ENCODE measurements at places on chromosomes 11 and 22.

DNA sequence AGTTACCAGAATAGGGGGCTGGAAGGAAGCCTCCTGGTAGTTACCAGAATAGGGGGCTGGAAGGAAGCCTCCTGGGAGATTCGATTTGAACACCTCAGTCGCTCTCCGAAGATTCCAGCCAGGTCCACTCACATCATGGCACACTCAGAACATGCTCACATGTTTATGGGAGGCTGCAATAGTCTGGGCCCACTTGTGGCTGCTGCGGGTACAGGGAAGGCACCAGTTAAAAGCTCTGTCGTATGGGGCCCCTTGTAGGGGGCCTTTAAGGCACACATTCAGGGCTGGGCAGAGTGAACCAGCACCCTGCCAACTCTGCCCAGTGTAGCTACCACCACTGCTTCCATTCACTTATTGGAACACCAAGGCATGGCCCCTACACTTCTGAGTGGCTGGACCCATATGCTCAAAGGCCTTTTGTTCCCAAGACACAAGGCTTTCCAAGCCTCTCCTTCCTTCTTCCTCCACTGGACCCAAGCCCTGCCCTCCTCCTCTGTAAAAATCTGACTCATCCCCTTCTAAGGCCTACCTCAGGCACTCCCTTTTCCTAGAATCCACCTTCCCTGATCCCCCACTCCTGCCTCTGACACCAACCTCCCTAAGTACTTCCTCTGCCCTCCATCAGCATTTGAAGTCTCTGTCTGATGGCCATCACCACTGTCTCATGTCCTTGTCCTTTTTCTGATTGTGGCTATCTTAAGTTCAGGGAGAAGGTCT, 28.0 kb downstream of the USP35 start:
- no peak for DNase-seq

DNA sequence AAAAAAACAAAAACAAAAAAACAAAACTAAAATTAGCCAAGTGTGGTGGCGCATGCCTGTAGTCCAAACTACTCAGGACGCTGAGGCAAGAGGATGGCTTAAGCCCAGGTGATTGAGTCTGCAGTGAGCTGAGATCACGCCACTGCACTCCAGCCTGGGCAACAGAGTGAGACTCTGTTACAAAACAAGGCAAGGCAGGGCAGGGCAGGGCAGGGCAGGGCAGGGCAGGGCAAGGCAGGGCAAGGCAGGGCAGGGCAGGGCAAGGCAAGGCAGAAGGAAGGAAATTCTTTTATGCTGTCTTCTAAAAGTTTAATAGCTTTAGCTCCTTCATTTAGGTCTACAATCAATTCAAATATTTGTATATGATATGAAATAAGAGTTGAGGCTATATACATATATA, 50.1 kb upstream of the RASSF10 start:
- no peak for DNase-seq

DNA sequence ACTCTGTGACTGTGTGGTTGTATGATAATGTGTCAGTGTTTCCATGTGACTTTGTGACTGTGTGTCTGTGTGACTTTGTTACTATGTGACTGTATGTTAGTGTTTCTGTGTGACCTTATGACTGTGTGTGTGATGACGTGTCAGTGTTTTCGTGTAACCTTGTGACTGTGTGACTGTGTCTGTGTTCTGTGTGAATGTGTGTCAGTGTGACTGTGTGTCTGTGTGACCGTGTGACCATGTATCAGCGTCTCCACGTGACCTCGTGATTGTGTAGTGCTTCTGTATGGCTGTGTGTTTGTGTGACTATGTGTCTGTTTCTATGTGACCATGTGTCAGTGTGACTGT, 9.5 kb upstream of the PKNOX2 start:
- DNase-seq = no peak

DNA sequence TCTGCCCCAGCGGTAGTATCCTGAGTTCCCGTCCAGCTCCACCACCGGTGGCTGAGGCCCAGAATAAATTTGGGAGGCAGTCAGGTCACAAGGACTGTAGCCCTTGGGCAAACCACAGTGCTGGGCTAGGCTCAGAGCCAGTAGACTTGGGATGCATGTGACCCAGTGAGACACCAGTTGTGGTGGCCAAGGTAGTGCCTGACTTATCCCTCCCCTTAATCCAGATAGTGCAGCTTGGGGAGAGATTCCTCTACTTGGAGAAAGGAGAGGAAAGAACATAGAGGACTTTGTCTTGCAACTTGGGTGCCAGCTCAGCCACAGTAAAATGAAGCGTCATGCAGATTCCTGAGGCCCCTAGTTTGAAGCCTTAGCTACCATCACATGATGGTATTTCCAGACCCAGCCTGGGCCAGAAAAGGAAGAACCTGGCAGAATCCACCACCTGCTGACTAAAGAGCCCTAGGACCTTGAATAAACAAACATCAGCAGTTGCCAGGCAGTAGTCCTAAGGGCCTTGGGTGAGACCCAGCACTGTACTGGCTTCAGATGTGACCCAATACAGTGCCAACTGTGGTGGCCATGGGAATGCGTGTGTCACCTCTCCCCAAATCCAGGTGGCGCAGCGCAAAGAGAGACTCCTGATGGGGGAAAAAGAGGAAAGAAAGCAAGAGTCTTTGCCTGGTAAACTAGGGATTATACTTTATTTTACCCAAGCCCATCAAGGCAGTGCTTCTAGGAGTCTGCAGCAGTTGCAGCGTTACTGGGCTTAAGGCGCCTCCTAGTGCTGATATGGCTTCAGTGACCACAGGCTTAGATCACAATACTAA, 17.0 kb upstream of the DDX10 start:
- peak; percentile 76 for DNase-seq

- no peak for DNase-seq
These were observed 126.7 kb upstream of the BLID start for GRCh38 chr11:122242731-122243130.

DNA sequence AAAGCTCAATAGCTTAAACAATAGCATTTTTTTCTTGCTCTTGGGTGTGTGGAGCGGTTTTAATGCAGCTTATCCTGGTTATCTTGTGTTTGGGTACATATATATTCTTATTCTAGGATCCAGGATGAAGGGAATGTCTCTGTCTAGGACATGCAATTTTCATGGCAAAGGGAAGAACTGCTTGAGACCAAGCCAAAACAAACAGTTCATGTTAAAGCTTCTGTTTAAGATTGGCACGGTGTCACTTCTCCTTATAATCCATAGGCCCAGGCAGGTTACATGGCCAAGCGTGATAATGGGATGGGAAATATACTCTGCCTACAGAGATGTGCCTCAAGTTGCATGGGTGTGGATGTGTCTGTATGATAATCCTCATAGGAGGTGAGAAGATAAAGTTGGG, 177.1 kb upstream of the PGR start:
- DNase-seq = no peak

- DNase-seq = no peak
These were observed 31.9 kb downstream of the ANKK1 start for GRCh38 chr11:113419454-113420003.

- DNase-seq = no peak
These were observed 3.5 kb upstream of the BACE1-AS start for GRCh38 chr11:117287668-117288067.
